Cerebellar nuclear complex (tissue), 1 donor: ENCODE measurements at places on chromosomes 2 and 18.

- DNase-seq: no peak
Measured at GRCh38 chr2:230811508-230811907, 53.2 kb upstream of the ITM2C start.

GRCh38 chr2:57821088-57821487, 225.5 kb upstream of the VRK2 start:
- no peak for DNase-seq

GRCh38 chr18:58118536-58118935, 74.5 kb downstream of the NEDD4L start:
- DNase-seq: no peak

GRCh38 chr2:201630577-201630976, 12.7 kb downstream of the TMEM237 start:
- DNase-seq: no peak

DNA sequence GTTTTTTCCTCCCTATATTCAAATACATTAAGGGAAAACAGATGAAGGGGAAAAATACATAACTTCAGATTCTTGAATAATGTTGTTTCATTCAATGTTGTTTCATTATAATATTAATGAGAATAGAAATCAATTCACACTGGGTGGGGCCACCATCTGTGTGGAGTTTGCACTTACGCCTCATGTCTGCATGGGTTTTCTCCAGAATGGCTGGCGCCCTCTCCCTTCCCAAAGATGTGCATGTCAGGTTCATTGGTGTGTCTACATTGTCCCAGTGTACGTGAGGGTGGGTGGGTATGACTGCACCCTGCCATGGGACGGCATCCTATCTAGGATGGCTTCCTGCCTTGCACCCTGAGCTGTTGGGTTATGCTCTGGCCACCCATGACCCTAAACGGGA, 51.7 kb downstream of the COBLL1 start:
- DNase-seq: no peak

GRCh38 chr2:220783671-220784070, 788.4 kb downstream of the EPHA4 start:
- DNase-seq: no peak

- DNase-seq: no peak
Measured at GRCh38 chr2:2101924-2102323, 229.2 kb downstream of the MYT1L start.

- no peak for DNase-seq
Measured at GRCh38 chr2:222622910-222623309, 33.0 kb downstream of the FARSB start.

DNA sequence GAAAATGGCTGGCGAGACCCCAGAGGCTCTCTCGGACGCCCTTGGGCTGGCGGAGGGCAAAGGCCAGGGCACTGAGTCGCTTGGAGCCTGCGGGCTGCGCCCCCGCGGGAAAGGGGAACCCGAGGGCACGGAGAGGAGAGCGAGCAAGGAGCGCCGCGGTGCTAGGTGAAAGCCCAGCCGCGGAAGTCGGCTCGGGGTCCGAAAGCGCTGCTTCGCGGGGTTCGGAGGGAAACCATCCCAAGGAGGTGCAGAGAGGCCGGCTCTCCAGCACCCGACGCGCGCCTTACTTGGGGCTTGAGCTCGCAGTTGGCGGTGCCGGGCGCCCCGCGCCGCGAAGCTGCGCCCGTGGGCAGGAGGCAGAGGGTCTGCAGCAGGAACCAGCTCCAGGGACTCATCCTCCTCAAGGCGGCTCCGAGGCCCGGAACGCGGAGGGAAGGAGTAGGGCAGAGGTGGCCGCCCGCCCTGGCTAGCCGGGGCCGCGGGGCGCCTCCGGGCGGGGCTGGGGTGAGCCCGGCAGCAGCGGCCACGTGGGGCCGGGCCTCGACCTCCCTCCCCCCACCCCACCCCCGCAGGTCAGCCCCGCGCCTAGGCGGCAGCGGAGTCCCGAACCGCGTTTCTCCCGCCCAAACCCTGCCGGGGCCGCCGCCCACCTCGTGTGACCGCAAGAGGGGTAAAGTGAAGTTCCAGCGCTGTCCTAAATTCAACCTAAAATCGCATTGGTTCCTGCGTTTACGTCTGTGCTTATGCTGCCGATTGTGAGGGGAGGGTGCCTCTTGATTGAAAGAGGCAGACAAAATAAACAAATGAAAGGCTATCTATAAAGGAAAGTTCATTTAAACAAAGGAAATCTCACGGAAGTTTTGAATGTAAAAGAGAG, at the start of gene TRABD2A:
TSS of gene TRABD2A (minus strand) at position 440 of the 877 bp plus-strand sequence. CDS start at position 395, 45 bp downstream.
- no peak for DNase-seq

DNA sequence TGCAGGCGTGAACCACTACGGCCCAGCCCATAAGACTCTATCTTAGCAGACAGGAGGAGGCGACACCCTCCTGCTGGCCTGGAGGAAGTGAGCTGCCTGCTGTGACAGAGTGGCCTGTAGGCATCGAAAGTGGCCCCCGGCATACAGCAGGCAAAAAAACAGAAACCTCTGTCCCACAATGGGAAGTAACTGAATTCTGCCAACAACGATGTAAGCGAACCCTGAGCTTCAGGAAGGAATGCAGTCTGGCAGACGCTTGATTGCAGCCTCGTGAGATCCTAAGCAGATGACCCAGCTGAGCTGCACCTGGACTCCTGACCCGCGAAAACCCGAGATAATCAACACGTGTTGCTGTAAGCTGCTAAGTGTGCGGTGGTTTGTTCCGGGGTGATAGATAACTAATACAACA, 13.6 kb downstream of the MRO start:
- DNase-seq: no peak

DNA sequence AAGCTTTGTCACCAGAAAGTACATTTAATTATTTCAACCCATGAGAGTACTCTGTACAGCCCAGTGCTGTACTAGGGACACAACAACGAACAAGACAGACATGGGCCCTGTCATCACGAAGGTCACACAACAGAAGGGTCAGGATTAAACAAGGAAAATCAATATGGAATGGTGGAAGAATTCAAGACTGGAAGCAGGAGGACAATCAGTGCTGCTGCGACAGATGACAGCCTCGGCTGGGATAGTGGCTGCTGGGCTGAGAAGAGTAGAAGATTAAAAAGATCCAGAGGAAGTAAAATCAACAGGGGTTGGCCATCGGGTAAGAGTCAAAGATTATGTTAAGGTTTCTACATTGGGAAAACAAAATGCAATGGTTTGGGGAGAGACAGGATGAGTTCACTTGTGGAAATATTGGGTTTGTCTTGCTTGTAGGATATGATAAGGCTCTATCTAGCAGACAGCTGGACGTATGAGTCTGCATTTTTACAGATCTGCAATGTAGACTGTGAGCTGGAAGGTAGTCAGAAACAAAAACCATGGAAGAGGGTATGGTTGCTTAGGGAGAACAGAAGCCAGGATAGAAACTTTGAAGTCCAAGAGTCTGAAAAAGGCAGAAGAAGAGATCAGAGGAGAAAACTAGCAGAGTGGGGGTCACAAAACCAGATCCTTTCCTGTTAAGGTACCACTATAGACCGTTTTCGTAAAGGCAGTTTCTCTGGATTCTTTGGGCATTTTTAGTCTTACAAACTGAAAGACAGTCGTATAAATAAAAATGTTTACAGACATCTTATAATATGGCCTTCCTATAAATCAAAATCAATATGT, 84.1 kb downstream of the PRELID3A start:
- no peak for DNase-seq

GRCh38 chr2:74457549-74458131, 598 bp upstream of the WBP1 start:
- no peak for DNase-seq

- no peak for DNase-seq
Measured at GRCh38 chr2:149271575-149271974, 58.8 kb upstream of the LYPD6 start.

- no peak for DNase-seq
Measured at GRCh38 chr2:77147153-77147552, 375.0 kb downstream of the LRRTM4 start.

- no peak for DNase-seq
Measured at GRCh38 chr2:191895743-191896142, 48.9 kb upstream of the CAVIN2 start.

GRCh38 chr18:63145166-63145850, 174.3 kb downstream of the BCL2 start:
- no peak for DNase-seq

- no peak for DNase-seq
Measured at GRCh38 chr18:23365602-23366001, 87.5 kb upstream of the RIOK3 start.

DNA sequence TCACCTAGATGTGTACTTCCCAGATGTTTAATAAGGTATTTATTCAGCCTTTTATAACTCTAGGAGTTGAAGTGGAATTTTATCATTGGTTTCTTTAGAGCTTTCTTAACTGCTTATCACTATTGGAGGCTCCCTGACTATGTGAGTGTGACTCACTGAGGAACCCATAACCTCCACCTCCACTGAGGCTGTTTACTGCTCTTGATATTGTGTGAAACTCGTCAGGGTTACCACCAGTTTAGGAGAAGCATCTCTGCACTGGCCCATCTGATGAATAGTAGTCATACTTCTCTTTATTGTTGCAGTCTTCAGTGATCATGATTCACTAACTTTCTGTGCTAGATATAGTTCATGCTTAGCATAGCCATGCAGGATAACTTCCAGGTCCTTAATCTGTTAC, 79.6 kb upstream of the UBXN4 start:
- DNase-seq: no peak

- no peak for DNase-seq
Measured at GRCh38 chr18:59354731-59355130, 4.3 kb downstream of the LMAN1 start.

- DNase-seq: no peak
Measured at GRCh38 chr2:138081225-138082073, 117.2 kb downstream of the HNMT start.

- DNase-seq: no peak
Measured at GRCh38 chr2:160493227-160494028, at the start of gene RBMS1. Gene RBMS1 (minus strand): TSS chr2:160493807. CDS start chr2:160493363, 444 bp downstream.

DNA sequence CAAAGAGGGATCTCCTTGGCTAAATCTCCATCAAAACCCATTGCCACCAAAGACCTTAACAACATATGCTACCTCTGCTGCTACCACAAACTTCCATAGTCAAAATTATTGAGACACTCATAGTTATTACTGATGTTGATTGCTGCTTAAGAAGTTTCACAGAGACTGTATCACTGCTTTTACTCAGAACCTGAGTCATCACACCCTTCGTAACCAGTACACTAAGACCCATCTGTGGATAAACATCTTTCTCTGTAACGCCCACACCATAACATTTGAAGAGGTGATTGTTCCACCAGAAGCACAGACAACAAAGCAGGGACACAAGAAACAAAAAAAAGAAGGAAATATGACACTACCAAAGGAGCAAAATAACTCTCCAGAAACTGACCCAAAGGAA, 1563.1 kb downstream of the LRP1B start:
- no peak for DNase-seq

- no peak for DNase-seq
Measured at GRCh38 chr2:142965443-142965842, 88.0 kb downstream of the KYNU start.

GRCh38 chr2:216803791-216804190, 56.1 kb downstream of the TNP1 start:
- DNase-seq: no peak

DNA sequence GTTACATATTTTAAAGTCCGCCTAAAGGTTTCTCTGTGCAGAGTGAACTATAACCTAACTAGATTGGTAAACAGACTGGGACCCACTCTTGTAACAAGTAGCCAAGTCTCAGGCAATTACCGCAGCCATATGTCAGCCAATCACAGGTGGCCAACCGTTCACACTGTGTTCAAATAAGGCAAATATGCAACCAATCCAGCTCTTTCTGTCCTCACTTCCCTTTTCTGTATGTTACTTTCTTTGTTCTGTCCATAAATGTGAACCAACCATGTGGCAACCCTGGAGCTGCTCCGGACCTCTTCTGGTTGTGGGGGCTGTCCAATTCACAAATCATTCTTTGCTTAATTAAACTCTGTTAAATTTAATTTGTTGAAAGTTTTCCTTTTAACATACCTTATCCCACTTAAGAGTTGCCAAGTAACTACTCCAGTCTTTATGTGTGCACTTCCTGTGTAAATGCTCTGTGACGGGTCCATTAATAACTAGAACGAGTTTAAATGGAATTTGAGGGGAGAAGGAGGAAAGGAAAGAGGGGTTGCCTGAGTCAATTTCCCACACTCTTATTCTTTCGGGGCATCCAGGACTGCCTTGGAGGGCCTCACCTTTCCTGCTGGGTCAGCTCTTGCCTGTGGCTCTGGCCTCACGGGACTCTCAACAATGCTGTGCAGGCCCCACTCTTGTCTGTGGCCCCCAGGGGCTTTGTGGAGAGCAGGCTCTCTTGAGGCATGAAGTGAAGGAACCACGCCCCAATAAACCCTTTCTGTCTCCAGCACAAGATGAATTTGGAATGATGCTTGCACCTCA, 6.6 kb upstream of the RPL37A start:
- no peak for DNase-seq

- DNase-seq: no peak
Measured at GRCh38 chr2:168436840-168437239, 19.2 kb upstream of the CERS6 start.

GRCh38 chr2:40004336-40004735, 225.3 kb upstream of the THUMPD2 start:
- no peak for DNase-seq

DNA sequence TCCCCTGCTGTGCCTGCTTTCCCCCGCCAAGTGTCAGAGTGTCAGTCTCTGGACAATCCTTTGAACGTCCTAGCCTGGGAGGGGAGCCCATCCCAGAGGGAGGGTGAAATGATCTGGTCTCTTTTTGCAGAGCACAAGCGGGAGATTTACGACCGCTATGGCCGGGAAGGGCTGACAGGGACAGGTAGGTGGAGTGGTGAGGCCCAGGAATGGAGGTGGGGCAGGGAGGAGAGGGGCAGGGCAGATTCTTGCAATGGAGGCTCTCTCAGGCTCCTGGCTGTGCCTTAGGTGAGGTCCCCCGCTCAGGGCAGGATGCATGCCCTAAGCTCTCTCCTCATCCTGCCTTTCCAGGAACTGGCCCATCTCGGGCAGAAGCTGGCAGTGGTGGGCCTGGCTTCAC, 2.4 kb downstream of the DNAJB2 start:
- no peak for DNase-seq

DNA sequence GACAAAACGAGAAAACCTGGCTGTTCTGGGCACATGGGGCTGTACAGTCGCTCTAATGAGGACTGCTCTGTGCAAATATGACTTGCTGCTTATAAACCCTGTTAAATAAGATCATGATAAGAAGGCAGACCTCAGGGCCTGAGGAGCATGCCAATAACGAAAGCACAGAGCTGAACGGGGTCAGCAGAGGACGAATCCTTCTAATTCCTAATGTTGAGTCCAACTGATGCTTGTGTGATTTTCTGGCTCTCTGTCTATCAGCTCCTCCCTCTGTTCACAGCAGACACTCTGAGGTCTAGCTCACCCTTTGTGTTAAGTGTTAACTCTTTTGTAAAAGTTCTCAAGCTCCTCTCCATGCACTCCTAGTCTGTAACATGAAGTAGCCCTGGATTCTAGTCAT, 167.2 kb upstream of the REV1 start:
- no peak for DNase-seq

- DNase-seq: no peak
Measured at GRCh38 chr2:144914113-144914512, 394.2 kb upstream of the ZEB2 start.

DNA sequence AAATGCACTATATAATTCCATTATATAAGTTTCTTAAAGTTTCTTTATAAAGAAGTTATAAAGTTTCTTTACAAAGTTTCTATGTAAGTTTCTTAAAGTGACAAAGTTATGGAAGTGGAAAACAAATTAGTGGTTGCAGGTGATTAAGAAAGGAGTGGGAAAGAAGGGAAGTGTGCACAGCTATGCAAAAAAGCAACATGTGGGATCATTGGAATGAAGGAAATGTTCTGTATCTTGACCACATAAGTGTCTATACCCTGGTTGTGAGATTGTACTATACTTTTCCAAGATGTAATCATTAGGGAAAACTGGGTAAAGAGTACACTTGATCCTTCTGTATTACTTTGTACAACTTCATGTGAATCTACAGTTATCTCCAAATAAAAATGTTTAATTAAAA, 1541.1 kb downstream of the LRP1B start:
- DNase-seq: no peak
